ENCODE measurements at places on chromosomes 5 and 9.

DNA sequence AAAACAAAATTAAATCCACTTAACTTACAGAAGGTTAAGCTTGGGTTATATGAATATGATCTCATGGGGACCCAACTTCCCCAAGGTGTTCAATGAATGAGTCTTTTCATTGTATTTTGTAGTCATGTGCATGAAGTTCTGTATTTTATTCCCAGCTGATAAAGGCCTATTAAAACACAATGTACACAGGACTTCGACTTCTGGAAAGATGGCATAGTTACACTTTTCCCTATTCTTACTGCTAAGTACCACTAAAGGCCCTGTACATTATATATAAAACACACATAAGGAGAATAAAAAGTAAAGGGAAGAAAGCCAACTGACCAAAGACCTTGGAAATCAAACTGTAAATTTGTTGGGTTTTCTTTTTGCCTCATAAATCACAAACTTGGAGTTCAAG is 222.4 kb downstream of the SAXO1 start:
- DNase-seq = no peak

DNA sequence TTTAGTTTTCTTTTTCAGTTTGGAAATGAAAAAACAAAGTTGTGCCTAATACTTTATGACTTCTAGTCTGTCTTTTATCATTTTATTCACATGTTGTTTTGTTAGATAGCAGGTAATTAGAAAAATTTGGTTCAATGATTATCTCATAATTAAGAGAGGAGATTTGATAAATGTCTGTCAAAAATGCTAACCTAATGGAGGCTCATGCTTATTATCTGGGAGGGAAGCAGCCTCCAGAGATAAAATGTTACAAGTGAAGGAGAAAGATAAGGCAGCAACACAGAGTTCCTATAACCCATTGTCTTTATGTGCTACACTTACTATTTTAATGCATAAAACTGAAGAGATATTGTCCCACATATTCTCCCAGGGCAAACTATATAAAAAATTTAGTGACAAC is 53.5 kb downstream of the SLC27A6 start:
- no peak for DNase-seq

- no peak for DNase-seq
These were observed 129.6 kb upstream of the GRHPR start for GRCh38 chr9:37292896-37293295.

DNA sequence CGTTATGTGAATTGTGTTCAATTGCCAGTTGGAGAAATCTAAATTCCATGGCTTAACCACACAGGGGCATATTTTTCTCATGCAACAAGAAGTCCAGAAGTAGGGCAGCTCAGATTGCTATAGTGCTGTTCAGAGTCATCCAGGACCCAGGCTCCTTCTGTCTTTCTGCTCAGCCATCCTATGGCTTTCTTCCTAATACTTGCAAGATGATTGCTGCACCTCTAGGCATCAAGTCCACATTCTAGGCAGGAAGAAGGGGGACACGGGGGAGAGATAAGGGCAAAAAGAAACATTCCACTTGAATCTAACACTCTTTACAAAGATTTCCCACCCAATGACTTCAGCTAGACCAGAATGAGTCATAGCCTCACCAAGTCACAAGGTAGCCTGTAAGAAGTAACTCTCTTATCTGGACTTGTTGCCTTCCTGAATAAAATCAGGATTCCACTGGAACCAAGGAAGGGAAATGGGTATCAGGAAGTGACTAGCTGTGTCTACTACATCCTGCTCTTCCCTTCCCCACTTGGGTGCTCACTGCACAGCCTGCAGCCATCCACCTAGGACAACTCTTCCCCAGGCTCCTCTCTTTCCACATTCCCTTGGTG is 5.3 kb downstream of the ERAP2 start:
- no peak for DNase-seq

- DNase-seq = no peak
These were observed 7.8 kb downstream of the ENG start for GRCh38 chr9:127846443-127847177.

DNA sequence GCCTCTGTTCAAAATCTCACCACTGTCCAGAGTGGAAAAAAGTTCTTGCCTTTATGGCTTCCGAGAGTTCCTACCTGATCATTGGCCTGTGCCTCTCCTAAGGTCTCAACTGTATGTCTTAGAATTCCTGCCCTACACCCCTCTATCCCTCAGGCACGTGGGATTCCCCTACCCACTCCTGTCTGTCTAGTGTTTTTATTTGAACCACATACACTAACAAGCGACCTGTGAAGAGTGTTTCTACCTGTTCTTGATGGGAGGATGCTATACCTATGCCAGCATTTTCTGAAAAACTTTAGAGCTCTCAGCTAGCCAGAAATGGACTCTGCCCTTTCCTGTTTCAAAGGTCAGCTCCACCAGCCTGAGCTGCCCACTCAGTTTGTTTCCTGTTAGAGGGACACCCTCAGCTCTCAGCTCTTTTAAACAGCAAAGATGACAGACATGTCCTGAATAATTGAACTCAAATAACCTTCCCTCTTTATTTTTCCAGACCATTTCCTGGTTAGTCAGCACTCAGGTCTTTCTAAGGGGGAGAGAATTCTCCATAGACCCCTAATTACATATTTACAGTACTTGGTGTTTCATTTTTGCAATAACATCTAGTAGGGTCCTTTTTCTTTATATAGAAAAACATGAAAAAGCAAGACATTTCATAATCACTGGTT is 214.8 kb downstream of the AOPEP start:
- DNase-seq = no peak

GRCh38 chr5:14286007-14286406 is 142.9 kb downstream of the TRIO start:
- DNase-seq = no peak

GRCh38 chr9:88235615-88236014 is 97.3 kb upstream of the SPATA31C2 start:
- DNase-seq = no peak

GRCh38 chr9:127185181-127185580 is 62.7 kb upstream of the ANGPTL2 start:
- DNase-seq = no peak

DNA sequence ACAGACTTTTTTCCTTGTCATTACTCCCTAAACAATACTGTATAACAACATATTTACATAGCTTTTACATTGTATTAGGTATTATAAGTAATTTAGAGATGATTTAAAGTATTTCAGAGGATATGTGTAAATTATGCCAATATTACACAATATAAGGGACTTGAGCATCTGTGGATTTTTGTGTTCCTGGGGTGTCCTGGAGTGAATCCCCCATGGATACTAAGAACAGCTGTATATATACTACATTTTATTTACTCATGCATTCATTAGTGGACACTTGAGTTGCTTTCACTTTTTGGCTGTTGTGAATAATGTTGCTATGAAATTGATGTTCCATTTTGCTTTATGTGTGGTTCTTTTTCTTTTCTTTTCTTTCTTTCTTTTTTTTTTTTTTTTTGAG is 348.8 kb downstream of the SH3GL2 start:
- no peak for DNase-seq

GRCh38 chr9:75197561-75197960 is 109.2 kb downstream of the OSTF1 start:
- no peak for DNase-seq

DNA sequence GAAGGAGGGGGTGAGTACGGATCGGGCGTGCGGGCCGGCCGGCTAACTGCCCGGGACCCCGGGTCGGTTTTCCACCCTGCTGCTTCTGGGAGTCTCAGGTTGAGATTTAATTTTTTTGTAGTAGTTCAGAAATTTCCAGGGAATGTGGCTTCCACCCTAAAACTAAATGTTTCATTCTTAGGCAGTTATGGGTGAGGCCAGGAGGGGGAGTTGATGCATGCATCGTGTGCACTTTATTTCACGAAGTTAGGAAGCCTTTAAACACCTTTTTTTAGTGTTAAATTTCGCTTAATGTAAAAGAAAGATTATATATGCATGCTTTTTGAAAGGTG is 905 bp downstream of the CDK9 start:
- DNase-seq = no peak

- DNase-seq = no peak
These were observed 1075.4 kb upstream of the C9orf72 start for GRCh38 chr9:28648723-28649122.

DNA sequence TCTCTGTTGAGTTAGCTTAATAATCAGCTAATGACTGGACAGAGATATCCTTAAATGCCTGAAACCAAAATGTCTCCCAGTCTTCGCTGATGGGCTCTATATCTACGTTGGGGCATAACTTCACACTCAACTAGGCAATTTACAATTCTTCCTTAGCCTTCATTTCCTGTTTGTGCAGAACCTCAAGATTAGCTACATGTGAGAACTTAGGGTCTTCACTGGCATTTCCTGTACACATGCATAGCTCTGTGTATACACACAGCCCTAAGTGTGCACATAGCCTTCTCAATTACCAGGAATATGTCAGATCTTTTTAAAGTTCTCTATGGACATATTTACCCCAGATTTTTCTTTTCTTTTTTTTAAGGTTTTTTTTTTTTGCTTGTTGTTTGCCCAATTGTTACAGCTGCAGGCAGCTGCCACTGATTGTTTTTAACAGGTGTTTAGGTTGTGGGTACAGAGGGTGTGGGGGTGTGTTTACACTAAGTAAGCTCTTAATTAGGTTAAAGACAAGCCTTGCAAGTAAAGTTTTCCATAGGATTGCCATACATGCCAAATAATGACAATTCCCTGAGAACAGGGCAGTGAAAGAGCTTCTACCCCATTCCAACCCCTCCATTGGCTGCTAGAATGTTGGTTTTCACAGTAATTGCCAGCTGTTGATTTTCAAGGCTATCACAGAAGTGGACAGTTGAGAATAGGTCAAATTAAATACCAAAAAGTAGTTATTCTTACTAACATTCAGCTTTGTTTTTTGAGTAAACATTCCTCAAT is 441.0 kb downstream of the TLE4 start:
- no peak for DNase-seq

DNA sequence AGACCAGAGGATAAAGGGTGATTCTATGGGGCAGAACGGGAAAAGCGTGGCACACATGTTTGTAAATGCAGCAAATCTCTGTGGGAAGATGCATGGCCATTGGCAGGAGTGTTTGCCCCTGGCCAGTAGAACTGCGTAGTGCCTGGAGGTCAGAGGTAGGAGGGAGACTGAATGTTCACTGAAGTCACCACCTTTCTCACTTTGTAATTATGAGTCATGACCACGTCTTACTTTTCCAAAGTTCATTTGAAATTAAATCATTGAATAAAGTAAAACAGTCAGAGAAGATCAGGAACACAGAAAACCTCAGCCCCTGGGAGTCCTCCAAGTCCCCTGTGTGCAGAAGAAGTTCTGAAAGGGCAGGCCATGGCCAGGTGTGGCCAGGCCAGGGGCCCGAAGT is 4.6 kb downstream of the PTGES start:
- no peak for DNase-seq

GRCh38 chr5:160310552-160311295 is 1.6 kb downstream of the CCNJL start:
- DNase-seq = no peak

DNA sequence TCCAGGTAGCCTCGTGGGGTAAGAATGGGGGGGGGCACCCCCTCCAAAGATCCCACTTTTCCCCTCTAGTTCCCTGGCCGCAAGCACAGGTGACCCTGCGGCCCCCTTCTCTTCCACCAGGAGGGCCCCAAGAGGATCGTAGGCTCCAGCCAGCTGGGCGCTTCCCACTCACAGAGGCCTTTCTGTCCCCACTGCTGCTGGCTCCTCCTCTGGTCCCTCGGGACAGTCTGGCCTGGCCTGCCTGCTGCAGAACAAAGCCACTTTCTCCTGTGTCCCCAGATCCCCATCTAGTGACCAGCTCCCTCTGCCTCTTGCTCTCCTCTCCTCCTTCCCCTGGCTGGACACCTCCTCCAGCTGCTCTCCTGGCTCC is 534 bp upstream of the SAPCD2 start:
- DNase-seq = no peak

DNA sequence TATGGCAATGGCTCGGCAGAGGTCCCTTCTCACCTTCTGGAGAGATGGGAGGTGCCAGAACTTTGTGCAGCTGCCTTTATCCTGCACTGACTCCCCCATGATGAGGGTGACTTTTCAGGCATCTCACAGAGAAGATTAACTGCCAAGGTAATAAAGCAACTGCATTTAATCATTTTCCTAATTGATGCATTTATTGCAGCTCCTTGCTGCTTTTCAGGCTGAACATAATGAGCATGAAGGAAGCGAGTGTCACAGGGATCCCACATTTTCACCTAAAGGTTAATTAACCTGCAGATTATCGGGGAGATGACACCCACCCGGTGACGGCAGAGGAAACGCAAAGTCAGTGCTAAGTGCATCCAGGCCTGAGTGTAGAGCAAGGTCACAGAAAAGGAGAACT is 154.3 kb downstream of the ICE1 start:
- DNase-seq = no peak

DNA sequence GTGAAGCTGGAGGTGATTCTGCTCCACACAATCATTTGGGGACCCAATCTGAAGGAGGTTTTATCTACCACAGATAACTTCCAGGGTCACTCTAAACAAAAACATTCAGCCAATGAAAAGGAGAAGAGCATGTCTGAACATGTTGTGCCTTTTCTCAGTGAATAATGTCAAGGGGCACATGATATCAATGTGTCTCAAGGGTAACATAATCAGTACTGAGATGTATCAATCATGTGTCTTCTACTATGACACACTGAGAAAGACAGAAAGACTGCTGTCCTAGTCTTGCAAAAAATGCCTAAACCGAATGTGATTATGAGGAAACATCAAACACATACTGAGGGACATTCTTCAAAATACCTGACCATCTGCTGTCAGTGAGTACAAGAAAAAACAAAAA is 25.4 kb upstream of the RASA1 start:
- DNase-seq = no peak

DNA sequence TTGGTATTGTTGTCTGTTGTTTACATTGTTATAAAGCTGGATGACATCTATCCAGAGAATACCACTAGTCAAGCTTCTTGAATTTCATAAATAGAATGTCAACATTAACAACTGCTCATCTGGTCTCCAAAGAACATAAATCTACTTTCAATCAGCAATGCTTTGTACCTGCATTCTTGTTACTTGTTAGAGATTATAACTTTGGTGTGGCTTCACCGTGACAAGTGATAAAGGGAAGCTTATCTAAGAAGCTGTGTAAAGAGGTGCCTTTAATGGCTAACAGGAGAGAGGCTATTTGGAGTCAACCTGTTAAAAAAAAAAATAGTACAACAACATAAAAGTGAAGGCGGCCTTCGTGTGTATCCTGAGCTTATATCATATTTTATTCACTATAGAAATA is 41.8 kb downstream of the MUSK start:
- no peak for DNase-seq

DNA sequence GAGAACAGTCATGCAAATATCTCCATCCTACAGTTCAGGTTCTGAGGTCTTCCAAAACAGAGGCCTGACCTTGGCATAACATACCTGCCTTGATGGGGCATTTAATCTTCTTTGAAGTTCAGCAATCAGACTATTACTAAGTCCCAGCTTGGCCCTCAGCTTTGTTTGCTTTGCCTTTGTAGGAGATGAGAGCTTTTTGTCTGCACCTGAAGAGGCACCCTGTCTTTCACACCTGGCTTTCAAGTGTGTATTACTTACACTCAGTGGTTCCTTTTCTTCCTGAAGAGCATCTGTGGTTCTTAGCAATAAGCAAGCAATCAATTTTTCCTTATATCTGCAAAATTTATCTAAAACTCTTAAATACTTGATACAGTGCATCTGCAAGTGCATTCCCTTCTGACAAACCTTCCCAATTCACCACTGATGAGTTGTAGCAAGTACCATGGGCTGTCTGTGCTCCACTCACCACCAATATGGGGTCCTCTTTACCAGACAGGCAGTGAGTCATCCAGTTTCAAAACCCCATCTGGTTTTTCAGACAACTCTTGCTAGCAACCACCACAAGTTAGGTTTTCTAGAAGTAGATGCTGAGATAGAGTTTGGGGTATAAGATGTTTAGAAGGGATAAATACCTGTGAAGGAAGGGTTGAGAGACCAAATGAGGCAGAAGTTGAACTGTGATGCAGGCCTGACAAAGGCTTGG is 100.2 kb downstream of the HINT1 start:
- no peak for DNase-seq
